ENCODE measurements at places on chromosomes 12 and 14. TPM values are rescaled to one million over a fixed set of nuclear protein-coding genes. Genes with fewer than 3 reads are reported as not detected.
A peak's percentile ranks its signal among the peaks of the same experiment; 100 is the strongest.

DNA sequence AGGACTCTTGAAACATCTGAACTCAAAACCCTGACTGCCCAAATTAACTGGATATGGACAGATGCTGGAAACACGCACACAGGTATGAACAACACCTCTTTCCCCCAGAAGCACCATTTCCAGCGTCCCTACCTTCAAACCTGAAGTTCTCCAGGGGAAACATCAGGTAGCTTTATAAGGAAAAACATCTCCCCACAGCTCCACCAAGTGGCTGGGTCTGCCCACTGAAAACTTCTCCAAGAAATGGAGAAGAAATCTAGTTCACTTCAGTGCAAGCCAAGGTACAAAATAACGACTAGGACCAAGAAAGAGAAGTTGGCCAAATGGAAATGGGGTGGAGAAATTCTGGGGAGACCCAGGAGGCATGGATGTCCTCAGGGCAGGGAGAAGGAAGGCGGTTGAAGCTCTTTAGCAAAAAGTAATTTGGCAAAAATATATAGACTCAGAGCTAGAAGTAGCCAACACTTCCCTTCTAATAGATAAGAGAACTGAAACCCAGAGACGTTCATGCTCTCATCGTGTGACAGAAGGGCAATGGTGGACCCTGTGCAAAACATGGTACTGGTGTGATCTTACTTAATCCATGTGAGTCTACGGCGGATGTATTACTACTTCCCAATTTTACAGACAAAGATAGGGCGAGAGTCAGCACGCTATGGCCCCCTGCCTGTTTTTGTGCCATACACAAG is 10.5 kb upstream of the NUAK1 start:
- H3K27me3 ChIP-seq = no peaks in the 10 kb centered on the region
- no peaks in the 10 kb centered on the region for H3K36me3 ChIP-seq
- H3K4me3 ChIP-seq = no peak overlapping the region
- no peak overlapping the region for H3K27ac ChIP-seq
- H3K4me1 ChIP-seq = peaks cover 20% of the 10 kb centered on the region

DNA sequence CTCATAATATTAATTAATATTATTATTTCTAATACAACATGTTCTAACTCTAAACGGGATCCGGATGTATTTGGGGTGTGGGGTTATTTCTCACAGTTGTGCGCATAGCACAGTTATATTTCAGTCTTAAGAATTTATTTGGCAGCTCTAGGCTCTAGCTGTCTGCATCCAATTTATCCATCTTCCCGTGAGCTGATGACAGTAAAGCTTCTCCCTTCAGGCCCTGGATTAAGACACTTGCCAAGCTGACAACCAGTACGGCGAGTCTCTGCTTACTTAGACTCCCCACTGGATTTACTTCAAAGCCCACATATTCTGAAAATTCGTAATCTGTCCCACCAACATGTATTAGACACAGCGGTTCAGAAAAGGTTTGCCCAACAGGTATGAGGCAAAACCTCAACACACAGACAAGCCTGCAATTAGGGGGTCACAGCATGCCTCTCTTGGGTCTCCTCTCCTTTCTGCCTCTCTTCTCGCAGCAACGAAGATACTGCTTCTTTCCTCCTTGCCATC is 232.9 kb upstream of the TMTC1 start:
- peaks cover 10% of the 10 kb centered on the region for H3K4me1 ChIP-seq
- no peak for DNase-seq
- no peaks in the 10 kb centered on the region for H3K36me3 ChIP-seq
- peaks cover 3% of the 10 kb centered on the region for H3K27me3 ChIP-seq
- no peak overlapping the region for H3K4me3 ChIP-seq

DNA sequence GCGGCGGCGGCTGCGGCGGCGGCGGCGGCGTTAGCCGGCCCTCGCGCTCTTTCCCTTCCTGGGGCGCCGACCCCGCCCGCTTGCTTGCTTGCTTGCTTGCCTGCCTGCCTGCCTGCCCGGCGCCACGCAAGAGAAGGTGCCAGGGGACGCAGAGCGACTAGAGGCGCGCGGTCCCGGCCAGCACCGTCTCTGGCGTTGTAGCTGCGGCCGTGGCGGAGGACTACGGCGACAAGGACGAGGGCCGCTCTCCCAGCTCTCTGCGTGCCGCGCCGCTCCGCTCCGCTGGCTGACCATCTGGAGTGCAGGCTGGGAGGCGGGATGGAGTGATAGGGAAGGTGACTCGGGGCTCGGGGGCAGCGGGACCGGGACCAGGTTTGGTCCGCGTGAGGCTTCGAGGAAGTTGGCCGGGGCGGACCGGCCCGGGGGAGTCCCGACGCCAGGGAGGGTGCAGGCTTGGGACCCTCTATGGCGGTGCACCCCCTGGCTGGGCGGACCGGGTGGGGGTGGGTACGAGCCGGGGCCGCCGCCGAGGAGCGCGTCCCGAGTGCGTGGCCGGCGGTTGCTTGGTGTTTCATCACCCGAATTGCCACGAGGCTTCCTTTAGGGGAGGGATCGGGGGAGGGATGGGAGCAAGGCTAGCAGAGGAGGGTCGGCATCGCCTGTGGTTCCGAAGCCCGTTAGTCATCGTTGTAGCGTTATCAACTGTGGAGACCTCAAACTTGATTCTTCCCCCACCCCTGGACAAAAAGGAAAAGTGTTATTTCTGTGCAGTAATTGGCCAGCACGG is 471 bp downstream of the XPOT start:
- H3K27me3 ChIP-seq = no peaks in the 10 kb centered on the region
- H3K4me1 ChIP-seq = peaks cover 45% of the 10 kb centered on the region
- peak overlapping the region; percentile 98 for H3K4me3 ChIP-seq

GRCh38 chr12:94207849-94208621 is 59.7 kb downstream of the PLXNC1 start:
- H3K27ac ChIP-seq = no peak overlapping the region
- no peaks in the 10 kb centered on the region for H3K4me1 ChIP-seq
- peaks cover 19% of the 10 kb centered on the region for H3K27me3 ChIP-seq

DNA sequence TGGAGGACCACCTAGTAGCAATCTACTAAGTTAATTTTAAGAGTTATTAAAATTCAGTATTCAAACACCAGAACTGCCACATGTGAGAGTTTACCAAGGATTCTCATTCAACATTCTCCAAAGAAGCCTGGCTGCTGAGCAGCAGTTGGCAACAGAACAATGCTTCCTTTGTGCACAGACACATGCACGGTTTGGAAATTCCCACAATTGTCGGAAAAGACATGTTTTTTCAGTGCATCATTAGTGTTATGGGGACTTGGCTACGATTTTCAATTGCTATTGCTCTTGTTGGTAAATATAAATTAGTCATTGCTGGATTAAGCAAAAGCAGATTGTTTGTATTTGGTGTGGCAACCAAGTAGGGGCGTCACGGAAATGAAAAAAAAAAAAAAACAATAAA is 22.2 kb downstream of the ST8SIA1 start:
- H3K27ac ChIP-seq = no peak overlapping the region
- no peaks in the 10 kb centered on the region for H3K4me1 ChIP-seq
- H3K36me3 ChIP-seq = no peaks in the 10 kb centered on the region
- H3K4me3 ChIP-seq = no peak overlapping the region
- no peak for DNase-seq

Gene ARHGEF25
- 22.1 TPM for total RNA-seq

Gene ORAI1
- 22.3 TPM for total RNA-seq
